Activated effector memory CD4-positive, alpha-beta T cell treated with Interleukin-2 at 50 U/mL for 16 hours (primary cell): ENCODE measurements at places on chromosomes 5 and 9.

DNA sequence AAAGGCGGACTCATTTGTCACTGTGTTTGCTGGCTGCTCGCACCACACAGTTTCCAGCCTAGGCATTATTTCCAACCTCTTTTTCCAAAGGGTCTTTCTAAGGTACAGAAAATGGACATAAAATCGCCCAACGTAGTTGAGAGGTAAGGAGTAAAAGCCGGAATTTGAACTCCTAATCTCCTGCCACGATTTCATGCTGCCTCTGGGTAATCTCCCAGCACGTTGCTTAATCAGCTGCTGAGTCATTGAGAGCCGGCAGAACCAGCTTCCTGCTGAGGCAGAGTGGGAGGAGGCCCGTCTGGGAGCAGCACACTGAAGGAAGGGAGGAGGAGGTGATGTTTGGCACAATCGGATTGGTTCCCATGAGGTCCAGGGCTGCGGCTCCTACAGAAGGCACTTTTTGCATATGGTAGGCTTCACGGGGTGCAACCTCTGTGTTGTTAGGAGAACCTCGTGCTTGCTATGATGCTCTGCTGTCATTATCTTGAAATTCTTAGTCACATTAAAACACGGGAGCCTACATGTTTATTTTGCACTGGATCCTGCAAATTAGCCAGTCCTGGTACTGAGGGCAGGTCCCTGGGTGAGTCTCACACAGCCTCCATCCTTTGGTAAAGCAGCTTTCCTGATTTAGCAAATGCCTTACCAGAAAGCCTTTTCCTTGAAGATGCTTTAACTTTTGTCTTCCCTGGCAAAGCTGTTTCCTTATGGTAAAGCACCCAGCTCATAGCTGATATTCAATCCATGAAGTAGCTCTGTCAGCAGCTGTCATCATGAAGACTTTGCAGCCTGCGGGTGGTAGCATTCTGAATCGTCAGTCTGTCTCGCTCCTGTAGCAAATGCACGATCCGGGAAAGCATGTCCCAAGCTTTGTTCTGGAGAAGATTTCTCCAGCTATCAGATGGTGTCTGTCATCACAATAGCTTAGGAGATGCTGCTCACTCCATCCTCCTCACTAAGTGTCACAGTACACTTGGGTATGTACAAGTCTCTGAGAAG is 191.6 kb upstream of the MSX2 start:
- DNase-seq, result no peak

DNA sequence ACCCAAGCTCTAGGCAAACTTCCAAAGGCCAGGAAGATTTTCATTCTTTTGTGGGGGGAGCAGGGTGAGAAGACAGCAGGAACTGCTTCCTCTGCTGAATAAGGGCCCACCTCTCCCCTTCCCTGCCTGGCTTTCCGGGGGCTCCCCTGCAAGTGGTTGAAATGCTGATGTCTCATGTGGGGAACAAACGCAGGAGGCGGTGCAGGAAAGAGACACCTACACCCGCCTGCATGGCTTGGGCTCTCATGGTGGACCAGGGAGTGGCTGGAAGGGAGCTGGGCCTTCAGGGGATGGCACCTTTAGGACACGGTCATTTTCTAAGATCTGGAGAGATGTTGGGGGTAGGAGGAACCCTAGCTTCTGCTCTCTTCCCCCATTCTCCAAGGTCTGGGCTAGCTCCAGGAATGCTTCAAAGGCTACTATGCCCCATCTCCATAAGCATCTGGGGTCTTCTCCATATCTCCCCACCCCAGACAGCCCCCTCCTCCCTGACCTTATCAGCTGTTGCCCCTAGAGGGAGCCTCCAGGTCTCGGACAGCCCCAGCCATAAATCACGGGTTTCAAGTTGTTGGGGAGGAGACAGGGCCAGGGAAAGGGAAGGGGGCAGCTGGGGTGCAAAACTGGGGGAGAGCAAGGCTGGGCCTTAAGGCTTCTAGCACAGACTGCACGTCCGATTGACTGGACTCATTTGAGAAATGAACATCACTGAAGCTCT is 76.6 kb downstream of the PSD2 start:
- DNase-seq, result no peak

- no peak for DNase-seq
Observed at GRCh38 chr5:38888041-38888440, 42.2 kb downstream of the OSMR start.

DNA sequence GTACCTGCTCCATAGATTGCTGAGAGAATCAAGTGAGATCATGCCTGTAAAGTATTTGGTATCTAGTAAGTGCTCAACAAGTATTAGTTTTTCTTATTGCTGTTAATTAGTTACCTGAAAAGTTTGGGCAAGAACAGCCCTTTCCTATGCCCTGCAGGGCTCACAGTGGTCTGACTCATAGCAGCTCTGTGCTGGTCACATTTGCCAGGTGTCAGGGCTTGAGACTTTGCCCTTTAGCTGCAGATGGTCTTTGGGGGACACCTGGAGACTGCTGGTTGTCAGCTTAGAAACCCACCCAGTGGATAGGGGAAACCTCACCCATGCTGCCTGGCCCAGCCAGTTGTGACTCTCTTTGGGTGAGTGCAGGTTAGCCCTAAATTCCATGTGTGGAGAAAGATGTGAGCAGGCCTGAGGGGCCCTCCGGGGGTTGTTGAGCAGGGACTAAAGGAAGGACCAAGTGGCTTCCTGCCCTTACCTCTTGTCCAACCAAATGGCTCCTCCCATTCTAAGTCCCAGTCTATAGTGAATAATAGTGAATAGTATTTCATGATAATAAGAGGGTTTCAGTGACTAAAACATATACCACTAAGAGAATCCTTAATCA is 9.0 kb downstream of the COL27A1 start:
- DNase-seq, result no peak

DNA sequence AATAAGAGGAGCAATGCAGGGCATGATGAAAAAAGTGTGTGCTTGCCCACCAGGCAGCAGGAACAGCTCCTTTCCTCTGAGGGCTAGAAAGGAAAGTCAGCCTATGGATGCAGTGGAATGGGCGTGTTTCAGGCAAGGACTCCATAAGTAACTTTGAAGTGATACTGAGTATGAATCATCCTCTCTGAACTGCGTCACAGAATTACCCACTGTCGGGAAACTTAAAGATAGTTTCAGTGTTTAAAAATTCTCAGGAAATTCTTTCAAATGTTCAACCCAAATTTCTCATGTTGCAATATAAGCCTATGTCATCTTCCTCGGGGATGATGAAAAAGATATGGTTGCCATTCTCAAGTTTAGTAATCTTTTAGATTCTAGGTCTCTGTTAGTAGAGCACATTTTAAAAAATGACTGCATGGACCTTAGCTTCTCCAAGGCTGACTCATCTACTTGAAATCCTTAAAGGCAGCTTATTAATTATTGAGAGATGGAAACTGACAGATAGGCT is 27.7 kb downstream of the PTCD2 start:
- no peak for DNase-seq

- DNase-seq, result no peak
Observed at GRCh38 chr5:66377747-66378146, 218.4 kb upstream of the MAST4 start.

DNA sequence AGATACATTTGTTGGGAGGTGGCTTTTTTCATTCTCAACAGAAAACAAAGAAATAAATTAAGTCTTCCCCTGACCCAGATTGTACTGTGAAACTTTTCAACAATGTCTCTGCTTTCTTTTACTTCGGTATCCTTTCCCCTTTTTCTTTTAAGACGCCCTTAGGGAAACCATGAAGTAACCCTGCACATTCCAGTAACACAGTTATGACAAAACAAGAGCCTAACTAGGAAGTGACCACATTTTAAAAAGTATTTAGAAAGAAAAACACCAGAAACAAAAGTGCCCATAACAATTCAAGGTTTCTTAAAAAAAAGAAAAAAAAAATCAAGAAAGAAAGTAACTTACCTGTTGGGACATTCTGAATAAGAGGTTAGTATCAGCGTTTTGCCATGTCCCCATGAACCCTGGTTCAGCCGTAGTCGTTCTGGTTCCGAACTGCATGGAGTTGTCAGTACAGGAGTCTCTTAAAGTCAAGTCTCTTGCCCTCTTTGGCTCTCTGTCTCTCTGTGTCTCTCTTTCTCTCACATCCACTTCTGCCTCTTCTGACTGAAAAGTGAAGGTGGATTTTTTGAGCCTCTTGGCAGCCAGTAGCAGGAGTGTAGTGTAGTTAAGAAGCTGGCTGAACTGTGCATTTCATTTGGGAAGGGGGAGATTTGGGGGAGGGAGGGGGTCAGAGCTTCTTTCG is 142.9 kb downstream of the BNC2 start:
- no peak for DNase-seq
